Naive B cell (primary cell): ENCODE measurements at places on chromosomes 2 and 18. TPM values are rescaled to one million over a fixed set of nuclear protein-coding genes. Genes with fewer than 3 reads are reported as not detected.

Gene TGOLN2
- polyA plus RNA-seq, result 45.5 TPM

Gene CAPN14
- polyA plus RNA-seq, result 1.3 TPM

Gene IL36RN
- polyA plus RNA-seq, result not detected

Gene MYO7B
- polyA plus RNA-seq, result 7.0 TPM

Gene PDE11A
- polyA plus RNA-seq, result not detected

Gene CCDC148
- polyA plus RNA-seq, result not detected

Gene ZBTB7C
- polyA plus RNA-seq, result not detected

Gene SYT4
- not detected for polyA plus RNA-seq

Gene RASGRP3
- 81.7 TPM for polyA plus RNA-seq

DNA sequence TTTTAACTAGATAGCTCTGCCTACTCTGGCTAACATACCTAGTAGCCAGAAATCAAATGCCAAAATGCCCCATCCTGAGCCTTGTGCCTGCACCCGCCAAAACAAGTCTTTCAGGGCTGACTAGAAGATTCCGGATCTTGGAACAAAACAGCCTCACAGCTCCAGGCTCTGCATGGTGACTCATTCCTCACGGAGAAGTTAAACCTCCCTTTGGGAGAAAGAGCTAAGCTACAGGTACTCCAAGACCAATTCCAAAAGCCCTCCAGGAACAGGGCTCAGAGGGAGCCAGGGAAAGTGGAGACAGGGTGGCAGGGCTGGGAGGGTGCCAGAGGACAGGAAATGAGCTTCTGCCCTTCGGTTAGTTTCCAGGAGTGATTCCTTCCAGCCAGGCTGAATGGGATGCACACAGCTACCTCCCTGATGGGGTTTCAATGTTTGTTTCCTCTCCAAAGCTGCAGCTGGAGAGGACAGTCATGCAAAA lies 295.6 kb downstream of the TNS1 start:
- DNase-seq, result no peak

DNA sequence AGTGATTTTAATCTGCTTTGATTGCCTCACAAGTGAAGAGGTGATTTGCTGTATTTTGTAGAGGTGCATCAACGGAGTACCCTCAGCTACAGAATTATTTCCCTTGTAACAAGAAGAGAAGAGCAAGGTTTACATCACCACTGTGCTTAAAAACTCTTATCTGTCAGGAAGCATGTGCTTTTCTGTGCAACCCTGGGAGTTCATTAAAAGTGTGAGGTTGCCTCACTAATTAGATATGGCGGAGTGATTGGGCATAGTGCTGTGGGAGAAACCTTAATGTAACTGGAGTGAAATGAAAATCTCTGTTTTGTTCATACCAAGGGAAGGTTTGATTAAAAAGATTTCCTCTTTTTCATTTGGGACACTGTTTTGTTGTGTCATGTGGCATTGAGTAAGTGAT lies 544.7 kb downstream of the PARD3B start:
- DNase-seq, result no peak

GRCh38 chr2:16194530-16194929 lies 254.2 kb downstream of the MYCN start:
- no peak for DNase-seq

DNA sequence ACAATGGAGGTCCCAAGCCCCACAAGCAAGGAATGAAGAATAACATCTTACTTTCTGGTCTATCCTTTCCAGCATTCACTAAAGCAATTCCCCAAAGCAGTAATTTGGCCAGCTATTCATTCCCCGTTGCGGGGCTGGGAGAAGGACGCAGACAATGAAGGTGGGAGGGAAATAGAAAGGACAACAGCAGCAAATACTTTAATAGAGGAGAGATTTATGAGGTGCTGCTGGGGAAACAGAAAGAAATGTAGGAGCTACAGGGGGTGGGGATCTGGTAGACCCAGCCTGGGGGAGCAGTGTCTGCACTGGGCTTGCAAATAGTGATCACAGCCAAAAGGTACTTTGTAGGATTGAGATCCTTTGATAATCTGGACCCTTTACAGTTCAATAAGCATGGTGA lies 13.9 kb upstream of the ATL2 start:
- DNase-seq, result no peak

DNA sequence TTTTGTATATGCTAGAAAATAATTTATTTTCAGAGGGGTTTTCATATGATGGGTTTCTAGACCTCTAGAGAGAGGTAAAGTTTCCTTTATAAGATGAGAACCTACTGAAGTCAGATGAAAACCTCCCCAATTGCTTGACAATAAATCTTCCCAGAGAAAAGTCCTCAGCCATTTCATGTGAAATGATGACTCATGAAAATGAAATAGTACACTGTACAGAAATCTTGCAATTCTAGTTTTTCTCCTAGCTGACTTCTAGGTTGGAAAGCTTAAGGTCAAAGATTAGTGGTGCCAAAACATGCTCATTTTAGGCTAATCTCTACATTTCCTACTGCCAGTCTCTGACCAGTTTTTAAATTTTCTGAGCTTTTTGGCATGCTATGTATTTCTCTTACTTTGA lies 826.5 kb upstream of the FSHR start:
- no peak for DNase-seq

- DNase-seq, result no peak
Measured at GRCh38 chr2:119544939-119545475, 758 bp downstream of the CFAP221 start.

DNA sequence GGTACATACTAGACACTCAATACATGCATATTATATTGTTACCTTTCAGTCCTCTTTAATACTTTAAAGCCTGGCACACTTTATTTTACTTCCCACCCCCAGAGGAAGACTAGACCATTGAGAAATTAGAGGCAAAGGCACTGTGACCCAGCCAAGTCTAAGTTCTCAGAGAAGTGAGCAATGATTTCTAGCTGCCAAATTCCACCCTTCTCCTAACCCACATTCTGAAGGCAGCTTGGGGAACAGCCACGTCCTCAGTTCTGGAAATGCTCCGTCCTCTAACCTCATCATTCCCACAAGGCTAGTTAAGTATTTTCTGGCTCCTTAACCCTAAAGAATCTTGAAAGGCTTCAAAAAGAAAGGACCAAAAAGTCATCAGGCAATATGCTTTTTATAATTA lies 86.6 kb downstream of the COL5A2 start:
- DNase-seq, result no peak

DNA sequence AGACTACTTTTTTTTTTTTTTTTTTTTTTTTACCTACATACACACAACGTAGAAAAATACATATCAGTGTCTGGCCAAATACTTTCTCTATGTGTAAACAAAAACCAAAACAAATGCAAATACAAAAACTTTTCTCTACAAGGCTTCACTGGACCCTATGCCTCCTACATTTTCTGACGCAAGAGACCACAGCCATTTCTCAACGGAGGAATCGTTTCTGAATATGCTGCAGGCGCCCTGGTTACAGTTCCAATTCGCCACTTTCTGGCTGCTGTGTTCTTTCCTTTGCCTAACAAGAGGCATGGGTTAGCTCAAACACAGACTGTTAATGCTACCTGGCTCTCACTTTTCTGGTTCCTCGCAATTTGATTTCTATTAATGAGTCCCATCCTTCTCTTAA lies 96.4 kb downstream of the EPB41L3 start:
- no peak for DNase-seq

DNA sequence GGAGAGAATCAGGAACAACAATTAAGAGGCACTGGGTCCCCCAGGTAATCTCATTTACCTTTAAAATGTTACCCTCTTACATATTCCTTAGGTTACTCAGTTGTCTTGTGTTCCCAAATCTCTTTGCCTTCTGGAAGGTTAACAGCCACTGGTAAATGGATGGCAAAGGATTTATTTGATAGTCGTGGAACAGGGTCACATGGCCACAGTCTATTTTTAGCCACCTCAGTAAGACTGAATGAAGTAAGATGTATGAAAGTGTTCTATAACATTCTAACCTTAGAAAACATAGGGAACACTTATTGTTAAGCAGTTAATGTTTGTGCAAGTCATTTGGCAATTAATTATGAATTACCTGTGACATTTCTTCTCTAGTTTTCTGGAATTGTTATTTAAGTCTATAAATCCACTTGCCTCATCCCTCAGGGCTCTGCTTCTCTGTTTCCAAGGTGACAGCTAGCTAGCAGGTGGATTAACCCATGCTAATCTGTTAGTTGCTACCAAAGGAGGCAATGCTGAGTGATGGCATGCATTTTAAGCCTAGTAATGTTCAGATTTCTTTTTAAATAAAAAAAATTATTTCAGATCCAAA lies 211.0 kb downstream of the PIK3C3 start:
- no peak for DNase-seq

DNA sequence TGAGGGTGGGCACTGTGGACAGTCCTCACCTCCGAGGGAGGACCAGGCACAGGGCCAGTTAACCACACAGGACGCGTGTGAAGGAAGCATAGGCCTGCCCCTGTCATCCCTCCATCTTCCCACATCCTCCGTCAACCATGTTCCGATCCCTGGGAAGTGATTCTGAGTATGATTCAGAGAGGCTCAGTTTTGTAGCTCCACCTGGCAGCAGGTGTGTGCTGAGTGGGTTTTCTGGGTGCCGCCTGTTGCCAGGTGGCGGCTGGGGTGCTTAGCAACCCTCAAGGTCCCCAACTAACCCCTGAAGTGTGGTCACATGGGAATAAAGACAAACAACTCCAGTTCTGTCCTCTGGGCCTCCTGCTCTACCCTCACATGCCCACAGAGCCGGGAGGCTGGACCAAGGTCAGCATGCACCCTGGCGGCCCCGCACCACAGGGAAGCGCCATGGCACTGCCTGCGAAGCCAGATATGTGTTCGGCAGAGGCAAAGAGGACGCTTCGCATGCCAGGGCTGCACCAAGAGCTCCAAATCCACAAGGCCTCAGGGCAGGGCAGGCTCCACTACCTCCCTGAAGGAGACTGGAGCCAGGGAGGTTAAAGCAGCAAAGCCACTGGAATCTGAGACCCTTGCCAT lies 60.0 kb downstream of the ADCY3 start:
- DNase-seq, result no peak

GRCh38 chr2:95275151-95275515 lies 884 bp downstream of the PROM2 start:
- no peak for DNase-seq

- DNase-seq, result no peak
Measured at GRCh38 chr2:226325526-226325925, 474.1 kb downstream of the IRS1 start.

- DNase-seq, result no peak
Measured at GRCh38 chr2:190785334-190785733, 95.3 kb upstream of the GLS start.

GRCh38 chr2:62136956-62137830 lies 58.7 kb upstream of the B3GNT2 start:
- DNase-seq, result no peak

DNA sequence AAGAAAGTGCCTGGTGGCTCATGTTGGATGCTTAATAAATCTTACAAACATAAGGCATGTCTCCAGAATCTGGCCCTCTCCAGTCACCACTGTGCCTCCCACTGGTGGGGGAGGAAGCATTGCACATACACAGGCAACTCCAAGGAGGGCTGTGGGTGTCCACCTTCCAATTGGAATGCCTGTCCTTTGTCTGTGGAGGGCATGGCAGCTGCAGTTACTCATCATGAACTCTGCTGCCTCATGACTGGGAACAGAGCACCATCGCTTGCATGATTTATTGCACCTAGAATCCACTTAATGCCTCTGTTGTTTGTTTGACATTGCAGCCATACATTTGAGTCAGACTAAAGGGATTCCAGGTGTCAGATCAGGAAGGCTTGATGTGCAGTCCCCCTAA lies 278.9 kb downstream of the PRKCE start:
- no peak for DNase-seq

GRCh38 chr2:158217593-158217992 lies 115.9 kb downstream of the UPP2 start:
- DNase-seq, result no peak

- no peak for DNase-seq
Measured at GRCh38 chr2:11290211-11290610, 54.2 kb downstream of the ROCK2 start.

GRCh38 chr2:180240774-180241173 lies 233.7 kb upstream of the CWC22 start:
- DNase-seq, result no peak

GRCh38 chr2:208195531-208195930 lies 5.7 kb upstream of the C2orf80 start:
- DNase-seq, result no peak

GRCh38 chr2:68368654-68369336 lies 3.7 kb downstream of the PLEK start:
- no peak for DNase-seq
